ENCODE measurements at places on chromosomes 1 and 21.

DNA sequence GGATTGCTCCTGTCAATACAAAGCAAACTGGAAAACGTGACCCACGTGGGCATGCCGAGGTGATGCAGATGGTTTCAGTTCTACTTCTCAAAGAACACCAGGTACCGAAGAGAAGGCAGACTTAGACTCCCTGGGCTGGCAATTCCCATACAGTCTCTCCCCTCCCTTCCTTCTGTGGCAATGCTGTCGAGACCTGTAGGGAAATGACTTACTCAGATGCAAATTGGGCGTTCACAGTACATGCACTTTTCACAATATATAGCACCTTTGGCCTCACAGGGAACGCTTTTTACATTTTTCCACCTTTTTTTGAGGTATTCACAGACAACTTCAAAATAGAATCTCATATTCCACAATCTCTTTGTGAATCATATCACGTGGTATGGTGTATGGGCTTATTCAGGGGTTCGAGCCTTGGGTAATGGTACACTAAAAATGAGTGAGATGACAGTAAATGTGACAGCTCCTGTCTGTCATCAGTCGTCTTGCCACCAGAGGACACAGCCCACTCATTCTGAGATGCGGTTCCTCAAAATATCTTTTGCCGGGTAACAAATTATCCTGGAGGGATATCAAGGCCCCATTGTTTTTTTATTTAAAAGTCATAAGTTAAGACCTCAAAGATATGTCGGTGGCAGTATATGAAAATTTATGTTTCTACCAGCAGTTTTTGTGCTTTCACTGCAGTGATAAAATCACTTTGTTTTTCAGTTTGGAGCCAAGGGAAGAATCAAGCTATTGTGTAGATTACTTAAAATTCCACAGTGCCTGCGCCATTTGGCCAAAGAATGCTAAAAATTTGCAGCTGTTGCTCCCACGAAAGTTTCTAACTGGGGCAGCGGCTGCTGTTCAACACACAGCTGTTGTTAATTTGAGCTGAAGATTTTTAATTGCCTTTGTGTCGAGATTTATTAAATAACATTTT, 168.4 kb downstream of the ZZZ3 start:
- no peak for DNase-seq

- no peak for DNase-seq
Measured at GRCh38 chr1:88311265-88311664, 372.8 kb upstream of the PKN2 start.

GRCh38 chr1:89962742-89963075, 32.2 kb upstream of the ZNF326 start:
- DNase-seq, result no peak

DNA sequence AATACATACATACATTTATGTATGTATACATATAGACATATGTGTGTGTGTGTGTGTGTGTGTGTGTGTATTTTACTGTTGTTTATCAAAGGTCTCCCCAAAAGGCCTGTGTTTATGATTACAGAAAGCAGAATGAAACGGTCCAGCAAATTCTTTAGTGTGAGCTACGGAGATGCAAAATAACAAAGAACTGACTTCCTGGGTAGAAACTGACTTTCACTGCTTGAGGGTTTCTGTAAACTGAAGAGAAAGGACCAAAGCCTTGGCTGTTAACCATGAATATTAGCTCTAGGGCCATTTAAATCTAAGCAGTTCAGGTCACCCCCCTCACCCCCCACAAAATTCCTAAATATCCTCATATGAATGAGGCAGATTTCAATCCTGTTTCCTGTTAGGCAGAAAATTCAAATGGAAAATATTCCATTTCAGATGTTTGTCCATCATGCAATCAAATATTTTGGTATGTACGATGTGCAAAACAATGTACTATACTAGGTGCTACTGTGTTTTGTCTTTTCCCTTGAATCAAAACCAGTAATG, 213.2 kb downstream of the TGFB2 start:
- DNase-seq, result no peak

DNA sequence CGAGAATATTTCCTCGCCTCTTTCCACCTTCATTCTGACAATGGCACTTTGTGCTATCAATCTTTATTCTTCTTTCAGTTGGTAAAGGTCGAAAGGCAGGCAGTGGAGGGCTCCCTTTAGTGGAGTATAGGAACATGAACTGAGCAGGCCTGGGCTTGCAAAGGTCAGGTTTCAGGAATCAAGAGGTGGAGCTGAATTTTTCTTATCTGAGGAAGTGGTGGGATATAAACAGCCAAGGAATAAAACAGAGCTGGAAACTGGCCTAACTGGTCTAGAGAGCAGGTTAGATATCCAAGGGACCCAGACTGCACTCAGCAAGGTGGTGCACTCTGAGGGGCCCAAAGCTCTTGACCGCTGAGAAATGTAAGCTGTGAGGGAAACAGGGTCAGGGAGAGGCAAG, 99.1 kb downstream of the PLA2G4A start:
- no peak for DNase-seq

DNA sequence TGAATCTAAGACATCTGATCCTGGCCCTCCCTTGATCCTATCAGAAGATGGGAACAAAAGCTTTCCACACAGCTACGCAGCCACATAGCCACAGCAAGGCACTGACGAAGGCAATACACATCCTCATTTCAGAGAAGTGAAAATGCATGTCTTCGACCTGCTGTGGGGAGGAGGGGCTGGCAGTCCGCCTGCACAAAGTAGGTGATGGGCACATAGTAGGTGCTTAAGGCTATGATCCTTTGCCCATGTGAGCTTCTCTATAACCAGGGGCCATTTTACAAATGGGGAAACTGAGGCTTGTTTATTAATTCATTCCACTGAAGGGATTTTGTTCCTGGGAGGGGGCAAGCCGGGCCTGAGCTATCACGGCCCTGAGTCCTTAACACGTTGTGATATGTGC, 94.2 kb downstream of the PAX7 start:
- DNase-seq, result no peak

DNA sequence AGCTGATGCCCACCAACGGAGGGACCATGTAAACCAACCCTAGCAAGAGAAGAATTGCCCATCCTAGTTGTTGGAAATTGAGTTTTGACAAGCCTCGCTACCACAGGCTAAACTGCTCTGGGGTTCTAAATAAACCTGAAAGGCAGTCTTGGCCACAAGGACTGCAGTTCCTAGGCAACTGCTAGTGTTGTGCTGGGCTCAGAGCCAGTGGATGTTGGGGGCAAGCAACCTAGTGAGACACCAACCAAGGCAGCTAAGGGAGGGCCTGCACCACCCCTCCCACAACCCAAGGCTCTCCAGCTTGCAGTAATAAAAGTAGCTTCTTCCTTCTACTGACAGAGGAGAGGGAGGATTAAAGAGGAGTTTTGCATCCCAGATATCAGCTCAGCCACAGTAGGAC, 102.4 kb upstream of the PKN2 start:
- no peak for DNase-seq

- no peak for DNase-seq
Measured at GRCh38 chr1:246919902-246920301, 11.8 kb downstream of the AHCTF1 start.

DNA sequence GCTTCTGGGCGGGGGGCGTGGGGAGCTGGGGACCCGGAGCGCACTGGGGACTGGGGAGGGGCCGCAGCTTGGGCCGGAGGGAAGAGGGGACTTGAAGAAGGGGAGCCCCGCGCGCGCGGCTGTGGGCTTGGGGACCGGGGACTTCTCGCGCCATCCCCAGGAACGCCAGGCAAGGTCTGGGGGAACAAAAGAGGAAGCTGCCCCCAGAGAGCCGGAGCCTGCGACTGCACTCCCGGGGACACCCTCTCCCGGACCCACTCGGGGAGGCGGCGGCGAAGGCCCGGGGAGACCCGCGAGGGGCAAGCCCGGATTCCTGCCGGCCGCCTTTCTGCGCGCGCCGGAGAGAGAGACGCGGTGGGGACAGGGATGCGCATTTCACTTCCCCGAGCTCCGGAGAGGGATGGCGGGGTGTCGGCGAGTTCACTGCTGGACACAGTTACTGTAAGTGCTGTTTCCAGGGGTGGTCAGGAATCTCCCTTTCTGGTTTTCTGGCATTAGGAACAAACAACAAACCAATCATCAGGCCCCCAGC, 732 bp downstream of the ABCG1 start:
- no peak for DNase-seq

- no peak for DNase-seq
Measured at GRCh38 chr1:16088996-16089395, 15.5 kb upstream of the FAM131C start.

GRCh38 chr1:34360574-34360973, 183.9 kb downstream of the C1orf94 start:
- no peak for DNase-seq

GRCh38 chr1:47940779-47941178, 56.4 kb downstream of the TRABD2B start:
- DNase-seq, result no peak

DNA sequence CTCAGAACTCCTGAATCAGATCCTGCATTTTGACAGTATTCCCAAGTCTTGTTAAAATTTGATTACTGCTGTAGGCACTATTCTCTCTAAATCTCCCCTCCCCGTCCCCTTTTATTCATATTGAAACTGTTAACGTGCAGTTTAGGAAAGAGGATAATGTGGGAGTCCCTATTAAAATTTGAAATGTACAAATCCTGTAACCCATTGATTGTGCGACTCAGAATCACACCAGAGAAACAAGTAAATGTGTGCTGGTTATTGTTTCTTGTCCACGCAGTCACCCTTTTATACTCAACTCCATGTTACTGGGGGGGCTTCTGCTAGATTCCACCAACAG, 584 bp upstream of the LTN1 start:
- no peak for DNase-seq

DNA sequence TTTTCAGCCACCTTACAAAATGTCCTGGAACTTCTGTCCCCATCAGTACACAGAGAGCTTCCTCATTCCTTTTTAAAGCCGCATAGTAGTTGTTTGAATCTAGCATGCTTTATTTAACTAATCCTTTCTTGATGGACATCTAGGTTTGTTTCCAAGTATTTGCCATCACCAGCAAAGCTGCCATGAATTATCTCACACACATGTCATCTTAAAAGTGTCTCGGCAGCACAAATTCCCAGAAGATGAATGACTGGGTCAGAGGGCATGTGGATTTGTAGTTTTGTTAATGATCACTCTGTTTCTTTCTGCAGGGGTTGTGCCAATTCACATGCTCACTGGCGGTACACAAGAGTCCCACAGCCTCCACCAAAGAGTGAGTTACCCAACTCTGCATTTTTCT, 68.3 kb downstream of the CLIC6 start:
- no peak for DNase-seq

DNA sequence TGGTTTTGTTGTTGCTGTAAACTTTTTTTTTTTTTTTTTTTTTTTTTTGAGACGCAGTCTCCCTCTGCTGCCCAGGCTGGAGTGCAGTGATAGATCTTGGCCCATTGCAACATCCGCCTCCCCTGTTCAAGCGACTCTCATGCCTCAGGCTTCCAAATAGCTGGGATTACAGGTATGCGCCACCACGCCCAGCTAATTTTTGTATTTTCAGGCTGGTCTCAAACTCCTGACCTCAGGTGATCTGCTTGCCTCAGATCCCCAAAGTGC, 78.9 kb upstream of the SLC45A1 start:
- no peak for DNase-seq
